ENCODE measurements at places on chromosomes 3 and 15.
A peak's percentile ranks its signal among the peaks of the same experiment; 100 is the strongest.

DNA sequence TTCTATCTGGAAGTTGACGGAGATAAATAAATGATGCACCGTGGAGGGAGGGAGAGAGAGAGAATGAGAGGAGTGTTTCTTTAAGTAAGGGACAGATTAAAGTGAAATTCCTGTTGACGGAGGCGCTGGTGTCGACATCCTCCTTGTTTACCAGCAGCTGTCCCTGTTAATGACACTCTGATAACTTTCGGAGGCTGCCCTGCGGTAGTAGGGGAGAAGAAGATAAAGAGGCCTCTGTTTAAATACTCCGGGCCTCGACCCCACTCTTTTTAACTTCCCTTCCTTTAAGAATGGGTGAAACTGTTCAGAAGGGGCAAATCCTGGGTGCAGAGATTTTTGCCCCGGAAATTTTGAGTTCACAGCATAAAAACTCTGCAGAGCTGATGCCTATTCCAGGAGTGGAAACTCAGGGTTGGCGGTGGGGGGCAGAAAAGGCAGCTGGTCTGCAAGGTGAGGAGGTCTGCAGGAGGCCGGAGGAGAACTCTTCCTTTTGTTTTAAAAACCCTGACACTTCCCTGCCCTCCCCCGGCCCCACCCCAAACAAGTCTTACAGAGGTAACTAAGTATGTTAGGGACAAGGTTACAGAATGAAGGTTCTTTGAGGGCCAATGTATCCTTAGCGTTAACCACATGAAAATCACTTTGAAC is 276.6 kb upstream of the NR2F2 start:
- DNase-seq = no peak

- no peak for DNase-seq
Measured at GRCh38 chr3:153749070-153749610, 372.1 kb upstream of the ARHGEF26 start.

DNA sequence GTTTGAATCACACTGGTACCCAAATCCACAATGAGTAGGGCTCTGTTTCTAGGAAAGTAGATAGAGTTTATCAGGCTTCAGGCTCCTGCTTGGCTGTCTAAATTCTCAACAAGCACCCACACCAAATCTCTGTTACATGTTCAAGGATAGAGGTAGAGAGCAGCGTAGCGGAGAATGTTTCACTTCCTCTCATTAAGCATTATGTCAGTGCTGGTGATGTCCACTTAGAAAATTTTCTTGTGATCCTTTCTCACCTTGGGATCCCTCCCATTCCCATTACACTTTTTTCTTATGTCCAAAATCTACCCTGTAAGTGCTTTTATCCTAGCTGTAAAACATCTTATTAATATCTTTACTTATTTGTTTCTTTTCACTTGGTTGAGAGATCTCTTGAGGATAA is 34.7 kb upstream of the GCSAM start:
- no peak for DNase-seq

- no peak for DNase-seq
Measured at GRCh38 chr15:47484059-47484458, 233.2 kb upstream of the SEMA6D start.

DNA sequence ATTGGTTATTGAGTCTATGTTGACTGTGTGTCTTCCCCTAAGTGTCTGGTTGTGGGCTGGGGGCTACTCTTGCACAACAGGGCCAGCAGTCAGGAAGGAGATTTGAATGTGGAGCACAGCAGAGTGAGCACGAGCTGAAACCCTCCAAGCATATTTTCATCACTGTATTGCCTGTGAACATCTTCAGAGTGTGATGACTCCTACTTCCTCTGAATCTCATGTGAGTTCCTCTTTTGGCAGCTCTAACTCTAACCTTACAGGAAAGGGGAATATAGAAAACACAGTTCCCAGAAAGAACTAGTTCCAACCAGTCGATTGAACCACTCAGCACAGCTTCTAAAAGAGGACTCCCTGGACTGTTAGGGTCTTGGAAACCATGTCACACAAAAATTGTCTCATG is 211.6 kb downstream of the RAP2B start:
- DNase-seq = peak; percentile 27
